ENCODE measurements at places on chromosomes 7 and 10. TPM values are rescaled to one million over a fixed set of nuclear protein-coding genes. Genes with fewer than 3 reads are reported as not detected.

The SMKR1 gene
- 3.9 TPM for total RNA-seq

The PALD1 gene
- total RNA-seq = 0.21 TPM

The PPP1R17 gene
- not detected for total RNA-seq

The DNTT gene
- total RNA-seq = not detected

The POU6F2 gene
- 0.11 TPM for total RNA-seq

The HOXA11 gene
- 1.7 TPM for total RNA-seq

The POM121C gene
- total RNA-seq = 10.3 TPM

The LIPM gene
- total RNA-seq = not detected

The STEAP4 gene
- total RNA-seq = 0.05 TPM

The EFCAB10 gene
- 0.42 TPM for total RNA-seq

The SPDYE5 gene
- total RNA-seq = not detected

The NRCAM gene
- total RNA-seq = 60.4 TPM

The PRLHR gene
- not detected for total RNA-seq

The HYAL4 gene
- total RNA-seq = 0.21 TPM

The PDE1C gene
- 0.10 TPM for total RNA-seq

The PDZD7 gene
- total RNA-seq = 0.16 TPM

The ADIRF gene
- total RNA-seq = 0.57 TPM

The MEIG1 gene
- not detected for total RNA-seq

The CPVL gene
- total RNA-seq = 0.62 TPM

The RAB11FIP2 gene
- 36.1 TPM for total RNA-seq

The TMEM60 gene
- total RNA-seq = 35.6 TPM

The FAM131B gene
- 1.5 TPM for total RNA-seq

The KEL gene
- total RNA-seq = not detected

The VPS37D gene
- total RNA-seq = 6.1 TPM

The OPALIN gene
- total RNA-seq = not detected

The C1QL3 gene
- not detected for total RNA-seq

The KIN gene
- total RNA-seq = 8.6 TPM

The TMEM270 gene
- total RNA-seq = not detected

The NUDT5 gene
- 30.7 TPM for total RNA-seq

The SPDYE2 gene
- total RNA-seq = not detected

The SFTPA1 gene
- not detected for total RNA-seq

The SLC18A3 gene
- total RNA-seq = not detected

The CRYGN gene
- total RNA-seq = 0.16 TPM

The FGFR2 gene
- total RNA-seq = not detected

The HOXA10 gene
- total RNA-seq = 14.6 TPM

The KLF14 gene
- total RNA-seq = not detected

The SRPK2 gene
- total RNA-seq = 69.8 TPM

The KNDC1 gene
- not detected for total RNA-seq

The LFNG gene
- 6.8 TPM for total RNA-seq

The PRR15 gene
- total RNA-seq = not detected

The PTPN20 gene
- total RNA-seq = not detected

The PRSS37 gene
- not detected for total RNA-seq

The SCRN1 gene
- 86.0 TPM for total RNA-seq

The DDX56 gene
- 118 TPM for total RNA-seq

The CELF2 gene
- total RNA-seq = 77.0 TPM

The ECD gene
- 32.7 TPM for total RNA-seq

All from myocyte (in vitro differentiated cells).